ENCODE measurements at places on chromosomes 1 and 21.

- DNase-seq: no peak
Observed at GRCh38 chr21:30216041-30216723, at the start of gene CLDN8. Gene CLDN8, minus strand, starts transcription at chr21:30216097. Its CDS starts 172 bp downstream, at chr21:30215925.

DNA sequence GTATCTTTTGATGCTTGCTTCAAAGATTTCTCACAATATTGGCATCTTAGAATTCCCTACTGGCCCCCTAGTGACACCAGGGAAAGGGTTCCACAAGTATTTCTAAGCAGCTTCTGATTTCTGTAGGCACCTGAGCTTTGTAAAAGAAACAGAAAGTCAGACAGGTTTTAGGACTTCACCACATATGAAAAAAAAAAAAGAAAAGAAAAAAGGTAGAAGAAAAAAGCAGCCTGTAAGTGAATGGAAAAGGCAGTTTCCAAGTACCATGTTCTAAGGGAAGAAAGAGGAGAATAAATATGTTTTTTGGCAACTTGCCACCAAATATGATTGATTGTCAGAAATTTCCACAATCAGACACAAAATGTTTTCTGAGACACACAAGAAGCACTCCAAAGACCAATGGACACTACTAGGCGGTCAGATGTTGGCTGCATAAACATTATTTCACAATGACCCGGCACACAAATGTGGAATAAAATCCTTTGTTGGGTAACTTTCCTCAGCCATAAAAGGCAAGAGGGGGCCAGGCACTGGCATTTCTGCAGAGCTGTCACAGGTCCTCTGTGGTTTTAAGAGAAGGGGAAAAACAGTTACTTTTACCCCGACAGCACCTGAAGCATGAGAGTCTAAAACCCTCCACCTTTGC, 12.7 kb upstream of the CPLANE2 start:
- peak; percentile 64 for DNase-seq

GRCh38 chr1:179142889-179143299, 61.0 kb downstream of the TOR3A start:
- peak; percentile 94 for DNase-seq

GRCh38 chr1:214044438-214045214, 56.9 kb downstream of the PROX1 start:
- DNase-seq: no peak

GRCh38 chr1:31934706-31935629, 3.2 kb downstream of the PTP4A2 start:
- no peak for DNase-seq

GRCh38 chr1:167367705-167368104, 147.0 kb downstream of the POU2F1 start:
- no peak for DNase-seq

DNA sequence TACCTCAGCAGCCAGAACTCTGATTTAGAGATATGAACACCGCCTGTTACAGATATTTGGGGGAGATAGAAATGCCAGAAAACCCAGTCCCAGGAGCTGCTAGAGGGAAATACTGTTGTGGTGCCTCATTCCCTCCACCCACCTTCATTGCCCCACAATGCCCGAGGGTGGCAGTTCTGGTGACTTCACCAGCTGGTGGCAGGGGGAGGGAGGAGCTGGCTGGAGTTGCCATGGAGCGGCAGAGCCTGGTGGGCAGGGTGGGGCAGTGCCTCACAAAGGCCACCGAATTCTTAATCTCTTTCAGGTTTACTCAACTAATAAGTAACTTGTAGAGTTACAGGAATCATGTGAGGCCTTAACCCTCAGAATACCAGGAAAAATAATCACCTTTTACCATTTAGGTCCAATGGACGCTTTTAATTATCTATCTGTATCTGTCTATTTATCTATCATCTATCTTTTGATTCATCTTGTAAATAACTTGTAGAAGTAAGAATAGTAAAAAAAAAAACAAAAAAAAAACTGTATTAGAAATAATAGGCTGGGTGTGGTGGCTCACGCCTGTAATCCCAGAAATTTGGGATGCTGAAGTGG, 11.7 kb upstream of the S100A11 start:
- DNase-seq: peak; percentile 44

DNA sequence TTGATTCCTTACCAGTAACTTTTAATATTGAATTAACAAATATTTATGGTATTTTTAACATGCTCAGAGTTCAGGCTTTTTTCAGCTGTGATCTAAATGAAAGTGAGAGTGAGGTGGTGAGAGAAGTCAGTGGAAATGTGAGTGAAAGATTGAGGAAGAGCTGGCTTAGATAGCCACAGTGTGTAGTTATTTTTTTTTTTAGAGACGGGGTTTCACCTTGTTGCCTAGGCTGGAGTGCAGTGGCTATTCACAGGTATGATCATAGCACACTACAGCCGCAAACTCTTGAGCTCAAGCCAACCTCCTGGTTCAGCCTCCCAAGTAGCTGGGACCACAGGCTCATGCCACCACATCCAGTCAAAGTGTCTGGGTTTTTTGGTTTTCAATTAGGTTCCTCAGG, 10.9 kb downstream of the RNF11 start:
- DNase-seq: no peak

GRCh38 chr1:224333309-224333926, 3.4 kb upstream of the NVL start:
- DNase-seq: no peak

DNA sequence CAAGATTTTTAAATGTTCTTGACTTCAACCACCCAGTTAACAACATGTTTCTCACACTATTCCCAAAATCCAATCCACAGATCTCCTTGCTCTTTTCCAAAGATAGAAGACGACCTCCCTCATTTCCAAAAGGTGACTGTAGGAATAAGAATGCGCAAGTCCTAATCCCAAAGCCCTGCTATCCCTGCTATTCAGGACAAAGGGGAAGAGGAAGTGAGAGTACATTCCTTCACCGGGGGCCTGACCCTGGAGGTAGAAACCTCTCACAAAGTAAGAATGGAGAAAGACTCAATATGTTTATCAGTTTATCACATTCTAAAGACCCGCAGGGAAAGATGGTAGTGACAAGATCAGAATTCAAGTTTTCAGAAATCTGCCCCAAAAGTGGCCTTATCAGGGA, 55.7 kb downstream of the PLEKHA6 start:
- no peak for DNase-seq

DNA sequence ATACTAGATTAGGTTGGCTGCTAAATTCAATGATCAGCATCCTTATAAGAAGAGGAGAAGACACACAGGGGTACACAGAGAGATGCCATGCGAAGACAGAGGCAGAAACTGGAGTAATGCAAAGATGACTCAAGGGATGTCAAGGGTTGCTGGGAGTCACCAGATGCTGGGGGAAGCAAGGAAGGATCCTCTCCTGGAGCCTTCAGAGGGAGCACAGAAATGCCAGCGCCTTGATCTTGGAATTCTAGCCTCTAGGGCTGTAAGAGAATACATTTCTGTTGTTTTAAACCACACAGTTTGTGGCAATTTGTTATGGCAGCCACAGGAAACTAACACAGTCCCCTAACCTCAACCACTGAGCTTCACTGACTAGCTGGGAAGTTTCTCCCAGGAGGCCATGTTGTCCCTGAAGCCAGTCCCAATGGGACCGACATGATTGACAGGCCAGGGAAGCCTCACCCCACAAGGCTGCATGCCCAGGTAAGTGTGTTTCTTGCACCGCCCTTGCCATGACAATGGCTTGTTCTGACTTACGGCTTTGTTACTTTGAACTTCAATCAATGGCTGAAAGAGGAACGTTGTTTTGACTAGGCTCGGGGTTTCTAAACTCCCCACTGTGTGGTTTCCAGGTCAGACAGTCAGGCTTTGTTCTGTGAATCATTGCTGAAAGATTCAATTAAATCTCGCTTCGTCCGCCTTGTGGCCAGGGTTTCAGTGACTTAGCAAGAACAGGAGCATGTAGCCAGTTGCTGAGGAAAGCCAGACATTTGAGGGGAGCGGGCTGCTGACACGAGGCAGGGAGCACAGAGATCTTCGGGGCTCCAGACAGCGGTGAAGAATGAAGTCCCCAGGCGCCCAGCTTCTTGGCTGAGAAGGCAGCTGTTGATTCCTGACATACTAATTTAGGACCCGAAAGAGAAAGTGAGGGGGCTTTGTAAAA, 62.3 kb downstream of the RUNX1 start:
- no peak for DNase-seq

DNA sequence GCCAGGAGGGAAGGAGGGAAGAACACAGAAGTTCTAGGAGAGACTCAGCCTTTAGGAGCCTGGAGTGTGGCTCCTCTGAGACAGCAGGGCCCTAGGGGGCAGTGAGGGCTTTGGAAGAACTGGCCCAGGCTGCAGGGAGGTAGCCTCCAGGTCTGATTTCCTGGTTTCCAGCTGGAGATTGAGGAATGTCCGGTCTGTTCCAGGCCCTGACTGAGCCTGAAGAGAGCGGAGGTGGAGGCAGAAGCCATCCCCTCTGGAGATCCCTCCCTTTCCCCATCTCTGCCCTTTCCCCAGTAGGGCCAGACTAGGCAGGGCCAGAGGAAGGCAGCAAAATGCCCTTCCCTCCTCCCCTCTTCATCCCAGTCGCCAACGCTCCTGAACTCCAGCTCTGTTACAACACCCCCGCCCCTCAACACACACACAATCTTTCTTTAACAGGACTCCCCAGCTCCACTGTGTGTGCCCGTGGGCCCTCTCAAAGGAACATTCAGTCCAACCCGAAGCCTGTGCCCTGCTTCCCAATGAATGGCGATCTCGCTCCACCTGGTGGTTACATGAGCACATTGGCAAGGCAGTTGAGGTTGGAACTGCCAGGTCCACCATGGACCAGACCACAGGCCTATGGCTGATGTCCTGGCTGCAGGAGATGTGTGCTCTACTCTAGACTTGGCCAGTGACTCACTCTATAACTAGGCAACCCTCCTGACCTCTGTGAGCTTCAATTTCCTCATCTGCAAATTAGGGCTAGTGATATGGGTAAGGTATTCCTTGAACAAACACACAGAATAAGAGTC, 32.0 kb downstream of the MAP7D1 start:
- DNase-seq: peak; percentile 86

GRCh38 chr1:172019976-172020375, 178.7 kb downstream of the DNM3 start:
- DNase-seq: no peak

DNA sequence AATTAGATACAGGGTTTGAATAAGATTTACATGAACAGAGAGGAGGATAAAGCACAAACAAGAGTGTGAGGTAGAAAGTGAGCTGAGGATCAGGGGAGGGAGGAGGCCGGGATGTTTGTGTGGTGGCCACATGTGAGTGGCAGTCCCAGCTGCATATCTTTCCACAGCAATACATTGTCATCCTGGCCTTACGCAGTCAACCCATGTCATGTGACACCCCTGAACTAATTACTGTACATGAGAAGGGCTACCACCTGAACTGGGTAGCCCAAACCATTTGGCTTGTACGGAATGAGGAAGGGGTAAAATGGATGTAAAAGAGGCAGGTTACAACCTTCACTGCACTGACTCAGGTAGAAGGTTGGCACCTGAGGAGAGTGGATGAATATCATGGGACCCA, 4.2 kb downstream of the SLAMF7 start:
- DNase-seq: no peak
